ENCODE measurements at places on chromosomes 3 and 15. TPM values are rescaled to one million over a fixed set of nuclear protein-coding genes. Genes with fewer than 3 reads are reported as not detected.

Gene GREM1
- not detected for total RNA-seq

Gene PRKAR2A
- total RNA-seq: 27.5 TPM

Gene ANKRD34C
- total RNA-seq: not detected

Gene FEZF2
- not detected for total RNA-seq

Gene RBP2
- not detected for total RNA-seq

Gene ZNF80
- 0.39 TPM for total RNA-seq

Gene TLR9
- total RNA-seq: 0.49 TPM

Gene MAP1A
- 15.0 TPM for total RNA-seq

Gene RASSF1
- total RNA-seq: 70.4 TPM

Gene PIERCE2
- total RNA-seq: not detected

Gene SPATA12
- total RNA-seq: not detected

Gene TMIE
- not detected for total RNA-seq

Gene GPR62
- total RNA-seq: not detected

Gene SLC28A2
- total RNA-seq: not detected

Gene C3orf20
- 0.24 TPM for total RNA-seq

Gene LRRC15
- not detected for total RNA-seq

Gene IGF2BP2
- total RNA-seq: 0.80 TPM

Gene TMF1
- total RNA-seq: 46.8 TPM

Gene C15orf62
- 0.56 TPM for total RNA-seq

Gene CLSTN2
- not detected for total RNA-seq

Gene SCN11A
- total RNA-seq: 0.07 TPM

Gene GOLGA6L9
- total RNA-seq: 1.3 TPM

Gene ARHGEF26
- total RNA-seq: 0.07 TPM

Gene JAGN1
- 36.2 TPM for total RNA-seq

Gene HRH1
- 0.12 TPM for total RNA-seq

Gene GHSR
- total RNA-seq: not detected

Gene PLA2G4F
- total RNA-seq: not detected

Gene C3orf85
- not detected for total RNA-seq

Gene FSD2
- not detected for total RNA-seq

Gene THSD4
- total RNA-seq: not detected

Gene NKTR
- total RNA-seq: 98.9 TPM

Gene SKOR1
- 0.22 TPM for total RNA-seq

Gene UBE3A
- total RNA-seq: 81.1 TPM

Measured in T-helper 1 cell treated with Interleukin-12 subunit alpha and Interleukin-12 subunit beta and Interleukin-4 antibody, amounts not matched to agents 30 ng/mL and 1 ng/mL, for 36 hours (primary cell).